HCT116 (cell line): ENCODE measurements at places on chromosomes 13 and 19. TPM values are rescaled to one million over a fixed set of nuclear protein-coding genes. Genes with fewer than 3 reads are reported as not detected.

Gene CAPN12
- total RNA-seq = 8.8 TPM

Gene OR7D2
- total RNA-seq = 0.07 TPM

Gene PTGER1
- 1.1 TPM for total RNA-seq

Gene SOX1
- not detected for total RNA-seq

Gene TMEM255B
- total RNA-seq = 7.7 TPM

Gene PRPF31
- total RNA-seq = 99.0 TPM

Gene TSSK6
- total RNA-seq = 4.1 TPM

Gene SGCG
- total RNA-seq = 0.15 TPM

Gene ONECUT3
- total RNA-seq = 22.1 TPM

Gene KLK15
- not detected for total RNA-seq

Gene GET3
- total RNA-seq = 77.6 TPM

Gene ZNF738
- 6.0 TPM for total RNA-seq

Gene MED16
- 73.6 TPM for total RNA-seq

Gene MAST1
- 28.9 TPM for total RNA-seq

Gene CACNG7
- total RNA-seq = not detected

Gene CELF5
- 2.5 TPM for total RNA-seq

Gene VSIG10L
- 4.6 TPM for total RNA-seq

Gene ZNF223
- 0.27 TPM for total RNA-seq

Gene IFNL1
- not detected for total RNA-seq
